Stimulated activated CD4-positive, alpha-beta T cell treated with anti-CD3 and anti-CD28 coated beads, Interleukin-15, amount 100 ng/mL, for 1 hour (primary cell): ENCODE measurements at places on chromosomes 3 and 15.

DNA sequence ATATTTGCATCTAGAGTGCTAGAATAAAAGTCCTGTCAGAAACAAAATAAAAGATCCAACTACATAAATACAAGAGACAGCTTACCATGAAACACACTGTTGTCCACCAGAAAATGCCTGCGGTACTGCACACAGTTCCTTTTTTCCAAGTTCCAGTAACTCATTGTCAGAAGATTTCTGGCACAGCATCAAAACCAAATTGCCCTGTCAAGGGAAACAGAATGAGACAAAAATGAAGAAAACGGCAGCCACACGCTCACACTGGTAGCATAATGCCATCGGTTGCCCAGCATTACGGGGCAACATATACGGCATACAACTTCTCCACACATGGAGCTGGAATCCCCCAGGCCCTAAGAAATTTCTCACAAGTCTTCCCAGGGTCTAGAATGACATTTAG lies 40.8 kb downstream of the PLCH1 start:
- DNase-seq = no peak

DNA sequence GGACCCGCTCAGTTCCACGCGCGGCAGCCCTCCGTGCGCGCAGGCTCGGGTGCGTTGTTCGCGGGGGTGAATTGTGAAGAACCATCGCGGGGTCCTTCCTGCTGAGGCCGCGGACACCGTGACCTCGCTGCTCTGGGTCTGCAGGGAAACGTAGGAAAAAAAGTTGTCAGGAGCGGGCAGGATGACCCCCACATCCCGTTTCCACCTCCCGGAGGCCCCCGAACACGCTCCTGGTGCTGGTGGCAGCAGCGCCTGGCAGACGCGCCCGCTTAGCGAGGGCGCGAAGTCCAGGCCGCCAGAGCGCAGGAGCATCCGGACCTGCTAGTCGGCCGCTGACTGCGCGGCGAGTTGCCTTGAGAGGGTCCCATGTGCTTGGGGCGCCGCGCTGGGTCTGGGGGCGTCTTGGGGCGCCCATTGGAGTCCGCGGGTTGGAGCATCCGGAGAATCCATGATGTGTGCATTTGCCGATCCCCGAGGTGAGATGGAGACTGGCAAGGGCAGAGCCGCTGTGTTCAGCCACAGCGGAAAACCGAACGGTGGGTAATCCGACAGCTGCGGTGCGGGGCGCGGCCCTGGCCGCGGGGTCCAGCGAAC lies 520 bp downstream of the GREM1 start:
- DNase-seq = no peak

DNA sequence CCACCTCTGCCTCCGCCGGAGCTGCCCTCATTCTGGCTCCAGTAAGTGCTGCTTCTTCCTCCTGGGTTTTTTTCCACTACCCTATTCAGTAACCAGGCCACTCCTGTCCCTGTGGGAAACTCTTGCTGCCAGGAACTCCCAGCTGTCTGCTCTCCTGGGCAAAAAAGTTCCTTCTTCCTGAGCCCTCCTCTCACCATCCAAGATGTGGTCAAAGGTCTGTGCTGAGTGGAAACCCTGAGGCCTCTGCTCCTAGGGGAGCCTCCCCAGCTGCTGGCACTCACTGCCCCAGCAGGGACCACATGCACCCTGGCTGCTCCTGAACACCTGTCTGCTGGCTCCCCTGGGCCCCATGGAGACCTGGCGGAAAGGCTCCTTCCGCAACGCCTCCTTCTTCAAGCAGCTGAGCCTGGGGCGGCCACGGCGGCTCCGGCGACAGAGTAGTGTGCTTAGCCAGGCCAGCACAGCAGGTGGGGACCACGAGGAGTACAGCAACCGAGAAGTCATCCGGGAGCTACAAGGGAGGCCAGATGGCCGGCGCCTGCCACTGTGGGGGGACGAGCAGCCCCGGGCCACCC lies 454 bp downstream of the C15orf62 start:
- DNase-seq = no peak

- DNase-seq = no peak
These were observed 88.0 kb upstream of the OSBPL11 start for GRCh38 chr3:125683067-125683829.

DNA sequence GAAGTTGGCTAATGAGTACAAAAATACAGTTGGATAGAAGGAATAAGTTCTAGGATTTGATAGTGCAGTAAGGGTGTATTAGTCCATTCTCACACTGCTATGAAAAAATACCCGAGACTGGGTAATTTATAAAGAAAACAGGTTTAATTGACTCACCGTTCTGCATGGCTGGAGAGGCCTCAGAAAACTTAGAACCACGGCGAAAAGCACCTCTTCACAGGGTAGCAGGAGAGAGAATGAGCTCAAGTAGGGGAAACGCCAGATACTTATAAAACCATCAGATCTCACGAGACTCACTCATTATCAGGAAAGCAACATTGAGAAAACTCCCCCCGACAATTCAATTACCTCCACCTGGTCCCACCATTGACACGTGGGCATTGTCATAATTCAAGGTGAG lies 483.3 kb downstream of the TUSC7 start:
- no peak for DNase-seq

DNA sequence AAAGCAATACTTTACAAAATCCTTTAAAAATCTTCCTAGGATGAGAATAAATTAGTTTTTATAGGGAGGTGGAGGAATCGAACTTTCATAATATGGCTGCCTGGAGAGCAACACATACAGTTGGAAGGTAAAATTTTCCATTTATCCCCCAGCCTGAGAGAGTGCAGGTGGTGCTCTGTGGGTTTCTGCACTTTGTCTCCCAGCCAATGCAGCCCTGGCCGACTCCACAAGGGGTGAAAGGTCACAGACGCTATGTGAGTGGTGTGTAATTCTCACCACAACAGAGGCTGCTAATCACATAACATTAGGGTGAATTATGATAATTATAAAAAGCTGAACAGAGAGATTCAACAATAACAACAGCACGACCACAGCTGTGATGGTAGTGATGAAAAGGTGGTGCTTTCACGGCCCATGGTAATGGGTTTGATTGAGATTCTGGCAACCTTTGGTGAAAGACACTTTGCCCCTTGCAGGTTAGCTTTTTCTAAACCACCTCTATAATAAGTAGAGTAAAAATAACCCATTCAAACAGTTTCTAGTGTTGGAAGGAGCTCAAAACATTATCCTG lies 30.1 kb upstream of the NANOGP8 start:
- no peak for DNase-seq

GRCh38 chr3:168061332-168061996 lies 34.3 kb downstream of the GOLIM4 start:
- DNase-seq = no peak

- no peak for DNase-seq
These were observed 162.4 kb downstream of the ATG7 start for GRCh38 chr3:11434563-11435096.

GRCh38 chr3:177928172-177928873 lies 607.9 kb upstream of the KCNMB2 start:
- DNase-seq = no peak

- no peak for DNase-seq
These were observed 19.9 kb downstream of the INO80 start for GRCh38 chr15:41096178-41096577.
